ENCODE measurements at places on chromosomes 16 and 17. TPM values are rescaled to one million over a fixed set of nuclear protein-coding genes. Genes with fewer than 3 reads are reported as not detected.

GRCh38 chr17:48609033-48609432 is 1.8 kb downstream of the HOXB7 start:
- no peak overlapping the region for H3K27ac ChIP-seq
- no peaks in the 10 kb centered on the region for H3K4me1 ChIP-seq
- no peak for DNase-seq
- no peak overlapping the region for H3K4me3 ChIP-seq
- no peaks in the 10 kb centered on the region for H3K36me3 ChIP-seq

- H3K27me3 ChIP-seq: peaks cover 8% of the 10 kb centered on the region
- no peaks in the 10 kb centered on the region for H3K36me3 ChIP-seq
- peak; percentile 55 for DNase-seq
Observed at GRCh38 chr16:73192232-73192894, 144.4 kb upstream of the ZFHX3 start.

- H3K4me3 ChIP-seq: no peak overlapping the region
- H3K36me3 ChIP-seq: no peaks in the 10 kb centered on the region
- no peak overlapping the region for H3K27ac ChIP-seq
- peaks cover 26% of the 10 kb centered on the region for H3K27me3 ChIP-seq
- peaks cover 28% of the 10 kb centered on the region for H3K4me1 ChIP-seq
Observed at GRCh38 chr17:39208893-39209292, 8.8 kb downstream of the RPL19 start.

DNA sequence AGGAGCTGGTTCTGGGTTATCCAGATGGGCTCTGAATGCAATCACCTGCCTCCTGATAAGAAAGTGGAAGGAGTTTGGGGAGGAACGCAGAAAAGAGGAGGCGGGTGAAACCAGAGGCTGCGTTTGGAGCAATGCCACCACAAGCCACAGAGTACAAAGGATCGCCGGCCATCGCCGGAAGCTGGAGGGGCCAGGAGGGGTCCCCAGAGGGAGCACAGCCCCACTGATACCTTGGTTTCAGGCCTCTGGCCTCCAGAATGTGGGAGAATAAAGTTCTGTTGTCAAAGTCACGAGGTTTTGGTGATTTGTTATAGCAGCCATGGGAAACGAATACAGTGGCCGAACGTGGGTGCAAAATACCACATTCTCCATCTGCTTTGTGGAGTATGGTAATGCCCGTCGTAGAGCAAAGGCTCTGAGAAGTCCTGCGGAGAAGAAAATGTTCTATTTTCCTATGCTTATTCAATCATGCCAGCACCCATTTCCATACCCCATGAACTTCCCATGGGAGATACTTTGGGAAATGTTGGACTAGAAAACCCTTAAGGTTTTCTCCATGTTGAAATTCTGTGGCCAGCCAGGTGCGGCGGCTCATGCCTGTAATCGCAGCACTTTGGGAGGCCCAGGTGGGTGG is 51.4 kb downstream of the ZDHHC7 start:
- H3K36me3 ChIP-seq: no peaks in the 10 kb centered on the region
- H3K4me1 ChIP-seq: no peaks in the 10 kb centered on the region

- H3K4me1 ChIP-seq: peaks cover 9% of the 10 kb centered on the region
- peaks cover 40% of the 10 kb centered on the region for H3K27me3 ChIP-seq
- no peak for DNase-seq
- H3K27ac ChIP-seq: no peak overlapping the region
- H3K36me3 ChIP-seq: no peaks in the 10 kb centered on the region
Observed at GRCh38 chr16:19118938-19119431, 5.2 kb downstream of the ITPRIPL2 start.

DNA sequence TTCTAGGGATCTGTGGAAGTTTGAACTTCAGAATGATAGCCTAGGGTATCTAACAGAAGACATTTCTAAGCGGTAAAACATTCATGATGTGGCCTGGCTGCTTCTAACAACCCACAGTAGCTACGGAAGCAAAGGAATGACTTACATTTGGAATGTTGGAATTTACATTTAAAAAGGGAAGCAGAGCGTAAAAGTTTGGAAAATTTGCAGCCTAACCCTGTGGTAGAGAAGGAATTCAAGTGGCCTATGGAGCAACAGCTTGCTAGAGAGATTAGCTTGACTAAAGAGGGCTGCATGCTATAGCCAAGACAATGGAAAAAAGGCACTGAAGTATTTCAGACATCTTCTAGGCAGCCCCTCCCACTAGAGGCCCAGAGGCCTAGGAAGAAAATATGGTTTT is 50.1 kb downstream of the HNF1B start:
- no peak overlapping the region for H3K4me3 ChIP-seq
- DNase-seq: no peak
- no peaks in the 10 kb centered on the region for H3K4me1 ChIP-seq
- no peaks in the 10 kb centered on the region for H3K36me3 ChIP-seq
- no peaks in the 10 kb centered on the region for H3K27me3 ChIP-seq
- no peak overlapping the region for H3K27ac ChIP-seq

GRCh38 chr16:87860553-87861299 is 8.6 kb downstream of the SLC7A5 start:
- no peak for DNase-seq
- H3K27ac ChIP-seq: no peak overlapping the region
- no peaks in the 10 kb centered on the region for H3K27me3 ChIP-seq
- H3K4me3 ChIP-seq: no peak overlapping the region
- H3K36me3 ChIP-seq: no peaks in the 10 kb centered on the region

- H3K4me3 ChIP-seq: no peak overlapping the region
- no peaks in the 10 kb centered on the region for H3K27me3 ChIP-seq
- H3K36me3 ChIP-seq: no peaks in the 10 kb centered on the region
- DNase-seq: no peak
- no peaks in the 10 kb centered on the region for H3K4me1 ChIP-seq
Observed at GRCh38 chr16:81519301-81520150, 74.9 kb downstream of the CMIP start.

DNA sequence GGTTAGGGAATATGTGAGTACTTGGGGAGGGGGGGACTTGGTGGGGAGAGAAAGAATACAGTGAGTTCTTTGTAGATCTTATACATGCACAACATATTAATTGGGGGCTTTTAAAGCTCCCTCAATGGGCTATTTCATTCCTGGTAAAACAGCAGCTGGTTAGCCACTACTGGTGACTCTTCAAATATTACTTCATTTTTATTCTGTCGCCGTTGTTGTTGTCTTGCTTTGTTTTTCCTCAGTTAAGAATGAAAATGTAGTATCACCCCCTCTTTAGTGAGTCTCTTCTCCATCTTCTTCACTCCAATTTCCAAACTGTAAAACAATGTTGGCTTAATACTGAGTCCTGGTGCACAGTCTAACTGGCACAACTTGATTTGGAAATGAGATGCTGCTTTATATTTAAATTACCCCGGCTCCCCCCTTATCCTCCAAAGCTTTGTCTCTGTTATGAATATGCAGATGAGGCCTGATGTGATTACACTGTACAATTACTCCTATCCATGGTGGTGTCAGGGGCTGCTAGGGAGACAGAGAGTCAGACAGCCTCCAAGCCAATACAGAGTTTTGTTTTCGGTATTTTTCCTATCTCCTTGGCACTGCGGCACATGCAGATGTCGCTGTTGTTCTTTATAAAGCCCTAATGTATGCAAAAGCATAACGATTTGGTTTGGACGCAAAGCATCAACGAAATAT is 256.9 kb upstream of the PMFBP1 start:
- peaks cover 4% of the 10 kb centered on the region for H3K36me3 ChIP-seq
- H3K4me3 ChIP-seq: no peak overlapping the region
- no peak overlapping the region for H3K27ac ChIP-seq
- H3K27me3 ChIP-seq: no peaks in the 10 kb centered on the region

DNA sequence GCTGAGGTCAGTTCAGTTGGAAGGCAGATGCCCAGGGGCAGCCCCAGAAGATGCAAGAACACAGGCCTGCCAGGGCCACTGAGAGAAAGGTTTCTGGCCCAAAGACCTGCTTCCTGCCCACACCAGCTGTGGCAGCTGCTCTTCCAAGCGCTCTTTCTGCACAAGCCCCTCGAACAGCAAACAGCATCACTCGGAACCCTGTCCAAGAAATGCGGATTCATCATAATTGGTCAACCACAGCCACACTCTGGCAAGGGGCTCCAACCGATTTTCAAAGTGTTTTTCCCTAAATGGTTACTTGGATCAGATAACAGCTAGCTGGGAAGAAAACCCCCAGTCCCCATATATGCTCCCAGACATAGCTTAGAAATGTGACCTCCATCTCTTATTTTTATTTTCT is 71.1 kb upstream of the DNAH17 start:
- H3K4me3 ChIP-seq: no peak overlapping the region
- DNase-seq: no peak
- no peaks in the 10 kb centered on the region for H3K27me3 ChIP-seq
- no peaks in the 10 kb centered on the region for H3K36me3 ChIP-seq

DNA sequence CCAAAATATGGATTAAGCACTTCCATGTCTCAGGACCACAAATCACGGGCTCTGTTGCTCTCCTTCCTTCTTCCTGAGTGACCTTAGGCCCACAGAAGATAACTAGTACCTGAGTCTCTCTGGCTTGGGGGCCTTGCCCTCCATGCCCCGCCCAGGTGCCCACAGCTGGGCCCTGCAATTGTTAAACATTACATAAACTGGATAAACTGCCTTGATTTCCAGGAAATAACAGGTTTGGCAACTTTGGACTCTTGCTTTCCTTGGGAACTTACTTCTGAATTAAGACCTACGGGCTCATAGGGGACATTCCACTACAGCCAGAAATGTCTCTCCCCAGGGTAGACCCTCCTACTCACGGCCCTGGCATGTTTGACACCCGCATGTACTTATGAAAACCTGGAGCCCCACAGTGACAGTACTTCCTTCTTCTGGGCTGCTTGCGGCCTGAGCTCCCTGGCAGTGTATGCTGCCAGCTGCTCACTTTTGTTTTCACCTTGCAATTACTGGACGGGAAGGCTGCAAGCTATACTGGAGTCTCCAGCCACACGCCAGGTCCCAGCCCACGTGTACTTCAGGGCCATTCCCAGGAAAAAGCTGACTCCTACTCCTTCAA is 2.3 kb upstream of the UBALD2 start:
- H3K27me3 ChIP-seq: no peaks in the 10 kb centered on the region
- H3K4me3 ChIP-seq: no peak overlapping the region
- H3K4me1 ChIP-seq: peaks cover 31% of the 10 kb centered on the region
- no peak for DNase-seq
- no peaks in the 10 kb centered on the region for H3K36me3 ChIP-seq

DNA sequence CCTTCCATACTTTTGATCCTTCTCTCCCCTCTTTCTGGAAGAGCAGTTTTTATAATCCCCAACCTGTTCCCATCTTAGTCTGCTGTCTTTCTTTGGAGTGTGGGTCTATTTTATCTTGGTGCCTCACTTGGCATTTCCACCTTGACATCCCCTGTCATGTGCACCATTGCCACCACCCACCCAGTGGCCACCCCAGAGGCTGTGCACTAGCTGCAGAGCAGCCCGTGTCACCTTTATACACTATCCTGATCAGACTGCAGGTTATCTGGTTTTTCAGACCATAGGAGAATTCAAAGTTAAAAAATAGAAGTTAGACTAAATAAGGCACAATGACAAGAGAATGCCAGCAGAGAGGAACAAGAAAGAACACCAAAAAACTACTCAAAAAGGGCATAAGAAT is 43.8 kb downstream of the TANGO6 start:
- DNase-seq: no peak
- no peaks in the 10 kb centered on the region for H3K36me3 ChIP-seq
- H3K27me3 ChIP-seq: no peaks in the 10 kb centered on the region
- no peak overlapping the region for H3K27ac ChIP-seq

DNA sequence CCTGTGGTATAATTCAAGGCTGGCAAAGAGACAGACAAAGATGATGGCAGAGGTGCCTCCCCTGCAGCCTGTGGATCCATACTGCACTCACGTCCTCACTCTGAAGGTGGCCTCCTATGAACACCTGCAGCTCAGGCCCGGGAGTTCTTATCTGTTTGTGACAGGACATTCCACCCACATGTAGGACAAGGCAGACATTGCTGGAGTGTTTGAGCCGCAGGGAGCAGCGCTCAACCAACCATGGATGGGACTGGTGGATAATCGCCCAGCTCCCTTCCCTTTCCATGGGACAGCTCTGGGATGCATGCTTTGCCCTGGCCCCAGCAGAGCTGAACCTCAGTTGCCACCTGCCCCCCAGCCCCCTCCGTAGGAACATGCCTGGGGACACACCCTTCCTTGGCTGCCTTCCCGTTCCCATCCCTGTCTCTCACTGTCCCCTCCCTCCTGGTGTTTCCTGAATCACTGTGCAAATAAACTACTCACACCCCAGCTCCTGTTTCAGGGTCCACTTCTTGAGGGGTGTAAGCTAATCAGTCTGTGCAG is 22.2 kb downstream of the ITPRIPL2 start:
- no peak overlapping the region for H3K27ac ChIP-seq
- H3K27me3 ChIP-seq: no peaks in the 10 kb centered on the region
- DNase-seq: no peak
- no peaks in the 10 kb centered on the region for H3K36me3 ChIP-seq
- H3K4me1 ChIP-seq: peaks cover 6% of the 10 kb centered on the region

GRCh38 chr16:4733747-4734062 is 366 bp downstream of the ANKS3 start:
- peaks cover 12% of the 10 kb centered on the region for H3K4me1 ChIP-seq
- peak overlapping the region; percentile 47 for H3K27ac ChIP-seq
- H3K4me3 ChIP-seq: peak overlapping the region; percentile 75
- no peak for DNase-seq
- H3K27me3 ChIP-seq: no peaks in the 10 kb centered on the region

DNA sequence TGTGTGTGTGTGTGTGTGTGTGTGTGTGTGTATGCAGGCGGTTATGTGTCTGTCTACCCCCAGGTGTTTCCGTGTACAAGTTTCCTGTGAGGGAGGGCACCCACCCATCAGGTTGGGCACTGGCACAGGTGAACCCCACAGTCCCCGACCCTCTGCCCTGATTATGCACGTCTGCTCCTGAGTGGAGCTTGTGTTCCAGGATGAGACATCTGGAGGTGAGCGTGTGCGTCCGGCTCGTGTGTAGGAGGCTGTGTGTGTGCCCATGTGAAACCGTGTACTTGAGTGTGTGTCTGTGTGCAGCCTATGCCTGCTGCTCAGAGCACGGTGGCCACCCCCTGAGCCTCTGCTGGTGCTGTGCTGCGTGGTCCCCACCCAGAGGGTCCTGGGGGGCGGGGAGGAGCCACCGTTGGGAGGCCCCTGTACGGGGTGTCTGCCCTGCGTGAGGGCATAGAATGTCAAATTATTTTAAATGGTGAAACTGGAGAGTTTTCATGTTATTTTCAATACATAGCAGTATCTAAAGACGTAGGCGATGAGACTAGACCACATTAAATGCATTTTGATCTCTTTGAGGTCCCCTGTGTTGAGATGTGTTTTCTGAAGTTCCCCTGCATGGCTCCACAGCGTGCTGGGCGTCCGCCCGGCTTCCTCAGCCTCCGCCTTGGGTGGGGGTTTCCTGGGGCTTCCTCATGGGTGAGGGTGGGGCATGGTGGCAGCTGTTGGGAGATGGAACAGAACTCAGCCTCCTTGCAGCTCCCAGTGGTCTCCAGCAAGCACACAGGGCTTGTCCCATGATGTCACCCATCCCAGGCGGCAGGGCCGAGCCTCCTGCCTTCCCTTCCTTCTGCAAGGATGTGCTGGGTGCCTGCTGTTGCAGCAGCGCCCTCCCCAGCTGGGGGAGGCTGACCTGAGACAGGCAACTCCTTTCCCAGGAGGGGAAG is 43.4 kb downstream of the KCNJ12 start:
- no peak overlapping the region for H3K27ac ChIP-seq
- H3K36me3 ChIP-seq: no peaks in the 10 kb centered on the region
- no peak for DNase-seq
- H3K27me3 ChIP-seq: no peaks in the 10 kb centered on the region
- no peaks in the 10 kb centered on the region for H3K4me1 ChIP-seq

- H3K4me1 ChIP-seq: peaks cover 14% of the 10 kb centered on the region
- no peak overlapping the region for H3K27ac ChIP-seq
- no peaks in the 10 kb centered on the region for H3K36me3 ChIP-seq
- peak; percentile 30 for DNase-seq
- H3K4me3 ChIP-seq: no peak overlapping the region
Observed at GRCh38 chr17:6018788-6019187, 51.4 kb upstream of the WSCD1 start.

Gene TP53TG3C
- total RNA-seq: not detected

Gene RND2
- total RNA-seq: 46.0 TPM

Gene ADAP2
- 0.99 TPM for total RNA-seq

Gene SLFN13
- 0.88 TPM for total RNA-seq

Gene HBA1
- not detected for total RNA-seq

Gene GJC1
- 76.9 TPM for total RNA-seq

Gene NPIPA8
- not detected for total RNA-seq

Measured in neural progenitor cell (in vitro differentiated cells).